Activated naive CD4-positive, alpha-beta T cell treated with anti-CD3 and anti-CD28 coated beads, Interleukin-2, amount 50 U/mL, for 72 hours (primary cell): ENCODE measurements at places on chromosomes 3 and 15.

DNA sequence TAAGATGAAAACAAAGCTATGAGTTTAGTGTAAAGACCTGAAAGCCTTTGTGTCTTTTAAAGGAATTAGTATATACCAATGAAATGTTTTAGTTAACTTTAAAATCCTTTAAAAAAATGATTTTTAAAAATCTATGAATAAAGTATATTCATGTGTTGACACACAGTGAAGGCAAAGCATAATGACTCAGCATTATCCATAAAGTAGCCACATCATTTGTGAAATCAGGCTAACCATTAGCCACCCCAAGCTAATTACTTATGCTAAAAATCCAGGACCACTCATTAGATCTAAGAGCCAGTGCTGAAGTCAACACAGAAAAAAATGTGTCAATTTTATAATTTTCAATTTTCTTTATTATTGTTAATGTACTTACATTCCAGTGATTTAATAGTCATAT is 310.2 kb downstream of the TBC1D5 start:
- no peak for DNase-seq

- no peak for DNase-seq
These were observed 237.3 kb downstream of the FMN1 start for GRCh38 chr15:32957219-32957618.

DNA sequence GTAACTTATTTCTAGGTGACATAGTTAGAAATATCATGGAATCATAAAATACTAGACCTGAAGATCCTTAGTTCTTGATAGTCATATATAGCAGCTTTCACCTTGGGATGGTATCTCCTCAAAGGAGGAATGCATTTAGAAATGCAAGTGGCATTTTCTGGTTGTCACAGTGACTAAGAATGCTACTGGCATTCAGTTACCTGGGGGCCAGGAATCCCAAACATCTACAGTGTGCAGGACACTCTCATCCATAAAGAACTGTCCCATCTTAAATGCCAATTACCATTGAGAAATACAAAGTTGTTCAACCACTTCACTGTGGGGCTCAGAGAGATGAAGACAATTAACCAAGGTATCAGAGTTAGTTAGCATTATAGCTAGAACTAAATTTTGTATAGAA is 36.7 kb downstream of the MYH15 start:
- no peak for DNase-seq

- DNase-seq, result no peak
These were observed 293.8 kb upstream of the WNT5A start for GRCh38 chr3:55780913-55781312.

DNA sequence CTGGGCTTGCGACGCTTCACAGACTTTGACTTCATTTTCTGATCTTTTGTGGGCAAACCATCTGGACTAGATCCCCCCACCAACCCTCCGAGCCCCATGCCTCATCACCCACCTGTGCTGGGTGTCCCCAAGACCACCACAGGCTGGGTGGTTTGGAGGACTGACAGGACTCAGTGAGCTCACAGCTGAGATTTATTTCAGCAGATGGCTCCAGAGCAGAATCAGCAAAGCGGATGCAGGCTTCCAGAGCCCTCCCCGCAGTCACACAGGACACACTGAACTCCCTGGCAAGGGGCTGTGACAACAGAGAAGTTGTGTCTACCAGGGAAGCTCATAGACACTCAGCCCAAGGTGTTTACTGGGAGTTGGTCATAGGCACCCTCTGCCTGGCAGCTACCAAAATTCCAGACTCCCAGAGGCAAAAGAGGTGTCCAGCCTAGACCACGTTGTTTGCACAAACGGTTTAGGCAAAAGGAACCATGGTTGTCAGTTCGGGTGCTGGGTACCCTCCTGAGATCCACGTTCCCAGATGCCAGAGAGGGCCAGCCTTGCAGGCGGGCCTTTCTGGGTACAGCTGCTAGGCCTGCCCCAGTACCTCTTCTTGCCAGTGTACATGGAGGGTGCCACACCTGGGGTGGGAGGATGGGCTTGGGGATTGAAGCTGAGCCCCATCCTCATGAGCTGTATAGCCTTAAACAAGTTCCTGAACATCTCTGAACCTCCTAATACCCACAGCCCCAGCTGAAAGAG is 170.3 kb downstream of the NSMCE3 start:
- DNase-seq, result no peak

DNA sequence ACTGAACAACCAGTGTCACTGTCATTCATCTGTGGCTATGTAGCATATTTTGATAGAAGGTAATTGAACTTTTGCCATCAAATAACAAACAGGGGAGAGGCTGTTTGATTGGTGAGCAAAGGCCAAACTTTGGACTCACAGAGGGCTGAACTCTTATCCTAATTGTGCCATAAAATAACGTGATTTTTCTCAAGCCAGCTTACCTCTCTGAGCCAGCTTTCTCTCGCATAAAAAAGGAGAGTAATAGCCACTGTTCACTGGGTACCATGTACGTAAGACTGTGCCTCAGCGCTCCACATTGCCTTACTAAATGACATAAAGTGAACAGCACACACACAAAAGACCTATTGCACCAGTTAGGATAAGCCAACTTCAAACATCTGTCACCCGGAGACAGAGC is 216.9 kb downstream of the LRTM1 start:
- no peak for DNase-seq
